ENCODE measurements at places on chromosomes 11 and 22.

GRCh38 chr11:110158317-110159200, 65.4 kb downstream of the ZC3H12C start:
- no peak for DNase-seq

DNA sequence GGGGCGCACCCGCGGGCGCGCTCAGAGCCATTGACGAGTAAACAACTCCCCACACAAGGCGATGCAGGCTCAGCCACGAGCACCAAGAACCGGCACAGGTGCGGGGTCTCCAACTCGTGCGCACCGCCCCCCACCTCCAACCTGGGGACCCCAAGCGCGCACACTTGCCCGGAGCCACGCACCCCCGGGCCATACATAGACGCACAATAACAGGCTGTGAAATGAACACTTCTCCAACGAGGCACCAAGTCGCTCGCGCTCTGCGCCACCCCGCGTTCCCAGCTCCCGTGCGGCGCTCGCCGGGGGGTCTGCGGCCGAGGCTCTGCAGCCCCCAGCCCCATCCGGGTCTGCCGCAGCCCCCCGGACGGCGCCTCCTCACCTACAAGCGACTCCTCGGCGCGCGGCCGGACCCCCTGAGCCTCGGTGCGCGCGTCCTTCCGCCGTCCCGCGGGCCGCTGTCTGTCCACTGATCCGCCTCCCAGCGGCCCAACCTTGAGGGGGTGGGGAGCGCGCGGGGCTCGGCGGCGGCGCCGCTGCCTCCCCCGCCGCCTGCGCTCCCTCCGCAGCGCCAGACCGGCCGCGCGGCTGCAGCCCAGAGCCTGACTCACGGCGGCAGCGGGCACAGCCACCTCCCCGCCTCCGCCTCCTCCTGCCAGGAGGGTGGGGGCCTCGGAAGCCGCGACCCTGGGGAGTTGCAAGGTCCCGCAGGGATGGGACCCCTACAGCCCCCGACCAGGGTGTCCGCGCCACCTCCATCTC, 1.6 kb downstream of the IFITM10 start:
- no peak for DNase-seq

DNA sequence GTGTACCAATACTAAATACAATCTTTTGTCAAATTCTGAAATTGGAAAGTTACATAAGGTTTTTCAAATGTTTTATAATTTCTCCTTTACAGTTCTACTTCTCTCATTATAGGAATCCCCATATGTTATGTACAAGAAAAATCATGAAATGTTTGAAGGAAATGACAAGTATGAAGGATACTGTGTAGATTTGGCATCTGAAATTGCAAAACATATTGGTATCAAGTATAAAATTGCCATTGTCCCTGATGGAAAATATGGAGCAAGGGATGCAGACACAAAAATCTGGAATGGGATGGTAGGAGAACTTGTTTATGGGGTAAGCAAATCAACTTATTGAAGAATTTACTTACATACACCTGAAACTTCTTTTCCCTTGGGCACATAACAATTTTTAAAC, 103.4 kb downstream of the MSANTD4 start:
- DNase-seq: no peak

- DNase-seq: no peak
These were observed 57.5 kb downstream of the PTPRJ start for GRCh38 chr11:48037709-48038468.

All from activated CD4-positive, alpha-beta T cell treated with anti-CD3 and anti-CD28 coated beads for 4 hours (primary cell).